ENCODE measurements at places on chromosomes 5 and 9.
A peak's percentile ranks its signal among the peaks of the same experiment; 100 is the strongest.

DNA sequence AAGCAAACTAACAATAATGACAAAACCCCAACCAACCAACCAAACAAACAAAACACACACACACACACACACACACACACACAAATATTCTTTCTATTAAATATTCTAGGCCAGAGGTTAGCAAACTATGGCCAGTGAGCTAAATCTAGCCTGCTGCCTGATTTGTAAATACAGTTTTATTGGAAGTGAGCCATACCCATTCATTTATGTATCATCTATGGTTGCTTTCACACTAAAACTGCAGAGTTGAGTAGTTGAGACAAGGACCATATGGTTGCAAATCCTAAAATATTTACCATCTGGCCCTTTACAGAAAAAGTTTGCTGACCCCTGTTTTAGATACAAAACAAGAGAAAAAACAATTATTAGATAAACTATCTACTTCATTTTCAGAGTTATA is 620.5 kb upstream of the SEMA6A start:
- DNase-seq = no peak

- peak; percentile 76 for DNase-seq
Observed at GRCh38 chr5:170623576-170624181, 119.9 kb downstream of the KCNIP1 start.

DNA sequence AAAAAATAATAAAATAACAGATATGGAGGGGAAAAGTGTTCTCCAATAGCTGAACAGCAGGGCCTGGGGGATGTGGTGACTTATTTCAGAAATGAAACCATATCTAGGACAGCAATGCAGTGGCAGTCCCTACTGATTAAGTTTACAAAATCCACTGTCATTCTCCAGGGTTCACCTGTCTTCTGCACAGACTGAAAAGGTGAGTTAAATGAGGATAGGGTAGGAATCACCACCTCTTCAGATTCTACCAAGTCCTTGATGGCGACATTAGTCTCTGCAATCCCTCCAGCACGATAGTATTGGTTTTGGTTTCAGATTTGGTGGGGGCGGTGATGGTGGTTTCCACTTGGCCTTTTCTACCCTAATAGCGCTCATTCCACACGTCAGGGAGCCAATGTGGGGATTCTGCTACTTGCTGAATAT is 32.3 kb upstream of the NPM1 start:
- no peak for DNase-seq

GRCh38 chr9:113311961-113312360 is 8.8 kb upstream of the RNF183 start:
- no peak for DNase-seq

DNA sequence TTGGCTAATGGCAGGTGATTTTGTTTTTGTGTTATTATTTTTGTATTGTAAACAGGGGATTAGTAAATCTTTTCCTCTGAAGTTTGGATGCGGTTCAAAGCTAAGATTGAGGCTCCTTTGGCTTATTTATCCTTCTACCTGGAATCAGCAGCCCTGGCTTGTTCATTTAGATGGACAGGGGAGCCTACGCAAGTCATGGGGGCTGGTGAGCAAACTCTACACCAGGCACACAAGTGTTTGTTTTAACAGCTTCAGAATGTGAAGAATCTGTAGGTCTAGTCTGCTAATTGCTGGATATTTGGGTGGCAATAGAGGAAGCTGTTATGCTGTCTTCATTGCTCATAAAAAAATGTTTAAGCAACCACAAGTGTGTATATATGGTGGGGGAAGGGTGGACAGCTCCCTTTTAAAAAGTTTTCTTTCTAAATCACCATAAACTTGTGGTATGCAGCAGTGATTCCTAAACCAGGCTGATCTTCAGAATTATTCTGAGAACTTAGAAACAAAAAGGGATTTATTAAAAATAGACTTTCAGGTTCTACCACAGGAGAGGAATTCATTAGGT is 20.7 kb downstream of the ZNF462 start:
- no peak for DNase-seq

GRCh38 chr9:79684711-79685575 is 113.2 kb downstream of the TLE4 start:
- DNase-seq = no peak

- no peak for DNase-seq
Observed at GRCh38 chr5:137609127-137609526, 110.0 kb upstream of the SPOCK1 start.

- DNase-seq = no peak
Observed at GRCh38 chr9:78158286-78158685, 77.6 kb upstream of the CEP78 start.

DNA sequence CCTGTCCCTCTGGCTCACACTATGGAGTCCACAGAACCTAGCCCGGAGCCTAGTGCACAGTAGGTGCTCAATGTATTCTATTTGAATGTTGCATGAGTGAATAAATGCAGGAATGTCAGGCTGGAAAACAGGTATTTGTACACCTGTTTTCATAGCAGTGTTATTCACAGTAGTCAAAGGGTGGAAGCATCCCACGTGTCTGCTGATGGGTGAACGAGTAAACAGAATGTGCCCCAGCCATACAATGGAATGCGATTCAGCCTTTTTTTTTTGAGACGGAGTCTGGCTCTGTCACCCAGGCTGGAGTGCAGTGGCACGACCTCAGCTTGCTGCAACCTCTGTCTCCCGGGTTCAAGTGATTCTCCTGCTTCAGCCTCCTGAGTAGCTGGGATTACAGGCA is 31.5 kb upstream of the IER5L start:
- DNase-seq = no peak

DNA sequence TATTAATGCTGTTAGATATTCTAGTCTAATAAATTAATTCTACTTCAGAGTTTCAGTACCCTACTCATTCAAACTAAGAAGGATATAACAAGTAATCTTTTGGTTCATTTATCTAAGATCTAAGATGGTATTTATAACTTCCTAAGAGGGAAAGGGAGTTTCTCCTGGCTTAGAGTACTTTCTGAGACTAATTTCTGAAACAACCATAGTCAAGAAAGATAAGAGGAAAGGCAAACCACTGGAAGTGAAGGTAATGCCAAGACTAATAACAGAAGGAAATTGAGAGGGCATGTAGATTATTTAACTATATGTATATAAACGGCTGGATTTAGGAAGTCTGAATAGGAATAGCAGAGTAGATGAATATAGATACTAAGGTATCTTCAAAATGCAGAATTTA is 112.4 kb upstream of the ACOT12 start:
- no peak for DNase-seq

DNA sequence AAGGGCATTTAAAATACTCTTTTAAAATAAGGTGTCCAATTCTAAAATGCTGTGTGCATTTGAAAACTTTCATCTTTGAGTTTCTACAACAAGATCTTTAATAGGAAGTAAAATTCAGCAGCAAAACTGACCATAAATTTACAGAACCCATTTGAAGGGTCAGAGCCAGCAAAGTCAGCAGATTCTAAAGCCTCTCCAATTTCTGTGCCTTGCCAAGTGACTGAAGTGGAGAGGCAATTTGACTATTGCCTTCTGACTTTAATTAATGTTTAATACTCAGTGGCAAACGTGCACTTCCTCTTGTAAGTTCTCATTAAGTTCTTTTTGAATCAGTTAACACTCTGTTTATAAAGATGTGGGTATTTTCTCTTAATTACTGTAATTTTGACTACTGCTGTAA is 155.2 kb downstream of the BAAT start:
- DNase-seq = no peak

DNA sequence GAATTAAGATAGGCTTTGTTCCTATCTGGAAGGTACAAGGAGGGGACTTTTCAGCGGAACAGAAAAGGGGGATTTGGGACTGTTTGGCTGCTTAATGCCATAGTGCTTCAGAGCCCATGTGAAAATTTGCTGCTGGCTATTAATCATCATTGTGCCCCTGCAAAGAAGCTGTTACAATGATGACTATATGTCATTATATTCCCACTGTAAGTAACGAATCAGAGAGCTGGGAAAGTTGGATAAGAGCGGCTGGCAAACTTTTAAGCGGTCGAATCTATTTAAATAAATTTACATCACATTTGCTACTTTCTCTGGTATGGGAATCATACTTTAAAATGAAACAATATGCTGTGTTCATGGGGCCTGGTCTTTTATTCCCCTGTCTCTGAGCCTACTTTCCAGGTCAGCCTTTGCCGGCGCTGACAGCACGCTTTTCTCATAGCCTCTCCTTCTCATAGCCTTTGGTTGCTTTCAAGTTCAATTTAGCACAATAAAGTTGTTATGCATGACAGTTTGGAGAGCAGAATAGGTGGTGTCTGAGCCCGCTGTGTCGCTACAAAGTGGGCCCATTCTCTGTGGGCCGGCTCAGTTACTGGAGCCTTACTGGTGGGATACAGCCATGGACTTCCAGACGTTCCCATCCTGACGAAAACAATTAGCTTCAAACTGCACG is 271.2 kb upstream of the TMEM161B start:
- DNase-seq = no peak

- DNase-seq = no peak
Observed at GRCh38 chr9:107866711-107867311, 377.2 kb upstream of the KLF4 start.

GRCh38 chr5:17215361-17215760 is 2.1 kb upstream of the BASP1 start:
- no peak for DNase-seq

GRCh38 chr5:121152411-121152810 is 688.3 kb downstream of the PRR16 start:
- DNase-seq = no peak

DNA sequence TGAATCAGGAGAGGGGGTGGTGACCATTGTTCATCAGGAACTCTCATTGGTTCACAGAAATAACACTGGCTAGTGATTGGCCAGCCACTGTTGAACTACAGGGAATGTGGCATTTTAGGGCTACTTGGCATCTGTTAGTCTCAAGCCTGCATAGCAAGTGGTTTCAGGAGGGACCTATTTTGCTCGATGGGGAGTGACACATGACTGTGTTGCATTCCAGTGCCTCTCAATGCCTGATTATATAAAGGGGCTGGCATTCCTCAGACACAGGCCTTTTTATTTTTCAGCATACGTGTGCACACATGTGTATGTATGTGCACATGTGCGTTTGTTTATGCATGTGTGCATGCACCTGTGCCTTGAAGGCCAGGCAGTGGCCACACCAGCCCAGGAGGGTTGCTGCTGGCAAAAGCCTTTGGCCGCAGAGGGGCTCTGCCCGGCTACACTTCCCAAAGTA is 23.2 kb downstream of the FGD3 start:
- peak; percentile 48 for DNase-seq

- no peak for DNase-seq
Observed at GRCh38 chr5:143143973-143144372, 259.5 kb downstream of the NR3C1 start.

- no peak for DNase-seq
Observed at GRCh38 chr5:68478301-68479095, 262.9 kb downstream of the PIK3R1 start.

DNA sequence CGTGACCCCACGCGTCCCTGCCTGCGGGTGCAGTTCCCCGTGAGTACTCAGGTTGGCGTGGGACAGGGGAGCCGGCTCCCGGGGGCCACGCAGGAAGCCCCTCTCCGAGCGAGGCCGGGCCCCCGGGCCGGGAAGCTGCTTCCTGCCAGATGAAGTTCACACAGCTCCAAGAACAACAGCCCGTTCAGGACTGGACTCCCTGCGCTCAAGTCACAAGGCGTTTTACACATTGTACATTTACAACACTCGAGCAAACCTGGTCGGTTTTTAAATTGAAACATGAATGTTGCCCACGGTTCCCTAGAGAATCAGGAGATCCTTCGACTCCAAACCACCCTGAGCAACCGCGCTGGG is 22.4 kb downstream of the SLC9A3 start:
- DNase-seq = no peak

DNA sequence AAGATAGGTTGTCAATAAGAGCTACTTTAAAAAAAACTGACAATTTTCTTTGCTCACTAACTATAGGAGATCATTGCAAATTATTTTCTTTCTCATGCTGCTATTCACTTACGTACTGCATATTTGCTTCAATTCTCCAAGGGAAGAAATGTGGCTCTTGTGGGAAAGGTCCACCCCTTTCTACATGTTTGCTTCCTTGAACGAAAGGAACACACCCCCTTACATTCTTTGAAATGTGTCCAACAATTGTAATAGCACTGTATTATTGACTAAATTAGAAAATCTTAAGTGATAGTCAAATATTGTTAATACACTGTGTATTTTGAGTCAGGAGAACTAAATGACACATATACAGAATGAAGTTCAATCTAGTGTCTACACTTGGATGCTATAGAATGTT is 5.2 kb downstream of the MEF2C start:
- no peak for DNase-seq

- no peak for DNase-seq
Observed at GRCh38 chr9:127877566-127877998, at the start of gene AK1. AK1 (minus strand) TSS chr9:127877675; CDS start chr9:127874617, 3,058 bp downstream.

GRCh38 chr9:127822108-127822507 is 19.4 kb downstream of the FPGS start:
- no peak for DNase-seq

GRCh38 chr9:76691517-76692313 is 72.5 kb upstream of the PCA3 start:
- DNase-seq = no peak

DNA sequence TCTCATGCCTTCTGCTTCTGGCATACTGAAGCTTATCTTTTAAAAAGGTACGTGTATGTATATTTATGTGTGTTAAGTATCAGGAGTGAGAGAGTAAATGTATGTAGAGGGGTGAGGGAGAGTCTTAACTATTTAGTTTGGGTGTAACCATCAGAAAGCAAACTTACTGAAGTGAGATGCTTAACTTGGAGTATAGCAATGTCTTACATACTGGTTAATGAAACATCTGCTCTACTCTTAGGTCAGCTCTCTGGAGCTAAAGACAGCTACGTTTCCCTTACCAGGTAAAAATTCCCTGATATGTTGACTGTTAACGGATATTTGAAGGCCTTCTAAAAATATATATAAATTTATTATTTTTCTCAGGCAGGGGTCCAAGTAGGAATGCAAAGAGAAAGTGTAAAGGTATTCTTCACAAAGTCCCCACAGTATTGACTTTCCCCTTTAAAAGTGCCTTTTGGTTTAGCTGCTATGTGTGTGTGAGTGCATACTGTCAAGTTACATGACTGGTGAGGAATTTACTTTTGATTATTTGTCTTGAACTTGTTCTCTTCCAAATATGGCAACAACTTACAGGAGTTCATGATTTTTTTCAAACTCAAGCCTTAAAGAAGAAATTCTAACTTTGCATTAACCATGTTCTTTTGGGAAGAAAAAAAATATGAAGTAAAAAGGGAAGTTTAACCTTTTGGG is 12.3 kb upstream of the C5orf24 start:
- no peak for DNase-seq

DNA sequence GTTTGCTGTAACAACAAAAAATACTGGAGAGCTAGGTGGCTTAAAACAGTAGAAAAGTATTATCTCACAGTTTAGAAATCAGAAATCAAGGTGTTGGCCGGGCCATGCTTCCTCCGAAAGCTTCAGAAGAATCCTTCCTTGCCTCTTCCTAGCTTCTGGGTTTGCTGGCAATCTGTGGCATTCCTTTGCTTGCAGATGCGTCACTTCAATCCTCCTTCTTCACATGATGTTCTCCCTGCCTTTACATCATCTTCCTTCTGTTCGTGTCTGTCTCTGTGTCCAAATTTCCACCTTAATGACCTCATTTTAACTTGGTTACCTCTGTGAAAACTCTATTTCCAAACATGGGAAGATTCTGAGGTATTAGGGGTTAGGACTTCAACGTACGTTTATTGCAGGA is 90.4 kb upstream of the CHD1 start:
- no peak for DNase-seq

GRCh38 chr5:63500242-63500641 is 462.0 kb downstream of the HTR1A start:
- no peak for DNase-seq

All from activated CD8-positive, alpha-beta memory T cell treated with anti-CD3 and anti-CD28 coated beads, Interleukin-2, amount 50 U/mL, for 48 hours (primary cell).